ENCODE measurements at places on chromosomes 1 and 21.

DNA sequence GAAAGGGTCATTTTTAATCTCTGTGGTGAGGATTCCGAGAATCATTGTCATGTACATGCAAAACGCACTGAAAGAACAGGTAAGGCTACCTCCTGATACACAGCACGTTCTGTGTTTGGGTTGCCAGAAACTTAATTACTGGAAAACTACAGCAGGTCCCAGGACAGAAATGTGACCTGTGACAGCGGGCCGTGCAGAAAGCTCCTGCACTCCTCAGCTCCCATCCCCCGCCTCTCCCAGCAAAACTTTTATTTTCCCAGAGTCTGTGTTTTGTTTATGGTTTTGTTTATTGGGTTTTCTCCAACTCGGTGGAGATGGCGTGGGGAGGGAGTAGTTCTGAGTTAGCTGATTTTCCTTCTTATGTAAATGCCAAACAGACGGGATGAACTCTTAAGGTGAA lies 44.7 kb downstream of the SLC44A3 start:
- no peak for DNase-seq

DNA sequence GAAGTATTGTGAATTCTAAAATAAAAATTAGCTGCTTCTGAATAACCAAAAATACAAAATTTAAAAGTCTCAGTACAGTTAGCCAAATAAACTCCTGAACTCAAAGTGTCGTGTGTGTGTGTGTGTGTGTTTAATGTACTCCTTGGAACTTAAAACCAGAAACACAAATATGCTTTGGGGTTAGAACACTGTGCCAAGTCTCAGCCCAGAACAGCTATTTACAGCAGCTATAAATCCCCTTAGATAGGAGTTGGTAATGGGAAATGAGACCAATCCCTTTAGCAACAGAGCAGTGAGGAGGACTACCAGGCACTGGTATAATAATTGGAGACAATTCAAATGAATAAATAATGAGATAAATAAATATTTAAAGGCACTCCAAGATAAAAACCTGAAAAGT lies 83.1 kb downstream of the PATJ start:
- no peak for DNase-seq

DNA sequence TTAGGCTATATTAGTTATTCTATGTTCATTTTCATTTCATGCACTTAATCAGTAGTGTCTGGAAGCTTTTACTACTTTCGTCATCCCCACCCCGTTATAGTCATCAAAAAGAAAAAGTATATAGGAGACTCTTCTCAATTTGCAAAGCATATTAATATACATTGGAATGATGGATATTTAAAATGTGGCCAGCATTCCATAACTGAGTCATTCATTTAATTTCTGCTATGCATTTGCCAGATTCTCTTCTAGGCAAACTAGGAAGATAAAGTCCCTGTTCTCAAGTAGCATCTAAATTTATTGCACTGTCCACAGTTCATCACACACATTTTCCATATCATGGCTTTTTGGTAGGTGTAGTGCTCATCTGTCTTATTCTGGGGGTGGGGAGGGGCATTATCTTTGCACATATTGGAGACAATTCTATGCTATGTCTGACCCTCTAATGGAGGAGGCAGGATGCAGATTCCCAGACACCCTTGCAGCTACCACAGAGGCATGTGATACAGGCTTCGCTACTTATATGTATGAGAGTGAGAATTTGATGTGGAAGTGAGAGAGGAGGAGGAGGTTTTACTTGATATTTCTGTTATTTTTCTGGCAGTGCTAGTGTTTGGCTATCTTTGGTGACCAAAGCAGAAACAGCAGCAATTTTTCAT lies 125.8 kb downstream of the CTH start:
- DNase-seq: no peak

DNA sequence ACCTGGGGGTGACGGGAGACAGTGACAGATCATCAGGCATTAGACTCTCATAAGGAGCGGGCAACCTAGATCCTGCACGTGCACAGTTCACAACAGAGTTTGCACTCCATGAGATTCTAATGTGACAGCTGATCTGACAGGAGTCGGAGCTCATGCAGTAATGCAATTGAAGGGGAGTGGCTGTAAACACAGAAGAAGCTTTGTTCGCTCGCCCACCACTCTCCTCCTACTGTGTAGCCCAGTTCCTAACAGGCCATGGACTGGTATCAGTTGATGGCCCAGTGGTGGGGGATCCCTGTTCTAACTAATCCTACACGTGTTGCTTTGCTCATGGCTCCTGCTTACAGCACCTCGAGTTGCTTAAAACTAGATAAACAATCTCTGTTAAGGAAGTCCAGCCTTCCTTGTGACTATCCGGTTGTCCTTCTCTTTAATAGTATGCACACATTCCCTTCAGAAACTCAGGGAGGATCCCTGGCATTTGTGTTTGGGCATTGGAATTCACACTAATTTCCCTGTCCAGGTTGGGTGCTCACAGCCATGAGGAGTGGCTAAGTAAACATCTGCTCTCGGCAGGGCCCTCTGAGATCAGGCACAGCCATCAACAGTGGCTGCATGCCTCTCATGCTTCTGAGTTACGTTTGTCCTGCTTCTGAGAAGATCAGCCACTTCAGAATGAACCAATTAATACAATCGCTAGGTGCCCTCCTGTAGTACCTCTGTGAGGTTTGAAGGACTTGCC lies 21.1 kb upstream of the F3 start:
- no peak for DNase-seq

- DNase-seq: no peak
Observed at GRCh38 chr1:161073474-161074121, 3.9 kb upstream of the ARHGAP30 start.

DNA sequence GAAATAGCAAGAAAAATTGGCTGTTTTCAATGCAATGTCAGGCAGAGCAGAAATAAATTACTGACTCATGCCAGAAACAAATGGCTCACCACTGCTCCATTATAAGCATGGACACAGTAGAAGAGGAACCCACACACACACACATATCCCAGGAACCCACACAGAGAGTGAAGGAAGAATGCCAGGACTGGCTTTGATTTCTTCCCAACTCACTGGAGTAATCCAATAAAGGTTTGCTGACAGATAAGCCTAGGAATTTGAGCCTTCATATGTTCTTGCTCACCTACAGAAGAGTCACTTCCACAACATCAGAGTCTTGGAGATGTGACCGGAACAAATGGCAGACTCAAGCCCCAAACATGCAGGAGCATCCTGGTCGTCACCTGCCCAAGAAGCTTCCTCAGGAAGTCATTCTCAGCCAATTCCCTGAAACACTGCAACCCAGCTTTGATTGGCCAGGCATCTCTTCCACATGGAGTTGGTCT lies 2.2 kb downstream of the SH3BP5L start:
- no peak for DNase-seq

DNA sequence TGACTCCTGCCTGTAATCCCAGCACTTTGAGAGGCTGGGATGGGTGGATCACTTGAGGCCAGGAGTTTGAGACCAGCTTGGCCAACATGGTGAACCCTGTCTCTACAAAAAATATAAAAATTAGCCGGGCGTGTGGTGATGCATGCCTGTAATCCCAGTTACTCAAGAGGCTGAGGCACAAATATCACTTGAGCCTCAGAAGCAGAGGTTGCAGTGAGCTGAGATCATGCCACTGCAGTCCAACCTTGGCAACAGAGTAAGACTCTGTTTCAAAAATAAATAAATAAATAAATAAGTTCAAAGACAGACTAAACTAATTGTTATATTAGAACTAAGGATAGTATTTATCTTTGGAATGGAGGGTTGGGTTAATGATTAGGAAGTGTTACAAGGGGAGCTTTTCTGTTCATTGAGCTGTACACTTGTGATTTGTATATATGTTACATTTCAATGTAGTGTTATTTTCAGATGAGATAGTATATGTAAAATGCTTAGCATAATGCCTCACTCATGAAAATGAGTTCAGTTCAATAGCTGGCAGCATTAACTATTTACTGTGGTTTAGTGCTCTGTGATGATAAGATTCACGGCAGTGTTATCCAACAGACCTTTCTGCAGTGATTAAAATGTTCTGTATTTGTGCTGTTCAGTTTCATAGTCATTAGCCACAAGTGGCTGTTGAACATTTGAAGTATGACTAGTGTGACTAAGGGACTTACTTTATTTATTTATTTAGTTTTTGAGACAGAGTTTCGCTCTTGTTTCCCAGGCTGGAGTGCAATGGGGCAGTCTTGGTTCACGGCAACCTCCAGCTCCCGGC lies 47.7 kb downstream of the OSBPL9 start:
- no peak for DNase-seq

DNA sequence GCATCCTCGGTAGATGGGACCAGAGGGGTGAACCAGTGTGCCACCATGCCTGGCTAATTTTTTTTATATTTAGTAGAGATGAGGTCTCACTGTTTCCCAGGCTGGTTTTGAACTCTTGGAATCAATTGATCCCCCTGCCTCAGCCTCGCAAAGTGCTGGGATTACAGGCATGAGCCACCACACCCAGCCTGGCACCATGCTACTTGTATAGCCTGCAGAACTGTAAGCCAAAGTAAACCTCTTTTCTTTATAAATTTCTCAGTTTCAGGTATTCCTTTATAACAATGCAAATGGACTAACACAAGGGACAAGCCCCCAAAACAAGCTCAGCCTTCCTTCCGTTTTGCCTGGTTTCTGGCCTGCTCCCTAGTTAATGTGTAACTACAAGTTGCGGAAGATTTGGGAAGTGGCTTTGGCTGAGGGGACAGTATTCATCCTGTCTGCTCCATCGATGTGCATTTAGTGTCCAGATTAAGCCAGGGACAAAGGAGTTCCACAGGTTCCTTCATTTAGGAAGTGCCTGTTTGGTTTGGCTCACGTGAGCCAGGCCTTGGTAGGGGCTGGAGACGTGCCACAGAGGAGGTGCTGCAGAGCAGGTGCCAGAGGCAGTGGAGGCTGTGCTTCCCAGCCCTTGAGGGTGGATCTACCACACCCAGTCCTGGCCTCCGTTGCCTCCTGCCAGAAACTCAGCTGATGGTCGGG lies 4.4 kb downstream of the AVPR1B start:
- no peak for DNase-seq

DNA sequence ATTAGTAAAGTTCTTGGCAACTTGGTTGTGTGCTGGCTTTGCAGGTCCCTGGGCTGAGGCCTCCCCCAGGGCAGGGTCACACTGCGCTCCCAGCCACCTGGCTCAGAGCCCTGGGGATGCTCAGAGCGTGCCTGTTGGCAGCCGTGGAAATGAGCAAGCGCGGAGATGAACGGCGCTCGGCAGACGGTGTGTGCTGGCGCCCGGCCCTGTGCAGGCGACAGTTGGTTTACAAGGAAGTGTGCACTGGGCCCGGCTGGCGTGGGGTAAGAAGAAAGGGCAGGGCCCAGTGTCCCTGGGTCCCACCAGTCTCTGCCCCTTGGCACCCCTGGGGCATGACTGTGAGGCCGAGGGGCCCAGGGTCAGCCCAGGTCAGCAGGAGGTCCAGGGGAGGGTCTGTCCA lies 25.7 kb upstream of the PEX10 start:
- no peak for DNase-seq

DNA sequence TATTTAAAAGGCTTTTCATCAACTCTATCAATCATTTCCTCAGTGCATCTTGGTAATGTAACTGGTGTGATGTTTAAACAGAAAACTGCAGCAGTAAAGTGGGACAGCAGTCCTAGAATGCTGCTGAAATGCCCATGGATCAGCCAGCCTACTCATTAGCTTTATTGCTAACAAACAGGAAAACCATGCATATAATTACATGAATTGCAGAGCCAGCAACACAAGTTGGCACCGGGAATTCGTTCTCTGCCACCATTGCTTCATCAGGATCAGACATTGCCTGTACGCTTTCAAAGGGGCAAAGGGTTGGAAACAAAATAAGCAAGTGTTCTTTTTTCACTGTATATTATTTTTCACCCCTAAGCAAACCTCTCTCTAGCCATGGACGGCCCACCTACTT lies 276.2 kb upstream of the LRRC7 start:
- no peak for DNase-seq

GRCh38 chr1:174940646-174941175 lies 59.0 kb upstream of the CACYBP start:
- DNase-seq: no peak

GRCh38 chr1:234963904-234964702 lies 164.5 kb downstream of the TOMM20 start:
- DNase-seq: no peak

DNA sequence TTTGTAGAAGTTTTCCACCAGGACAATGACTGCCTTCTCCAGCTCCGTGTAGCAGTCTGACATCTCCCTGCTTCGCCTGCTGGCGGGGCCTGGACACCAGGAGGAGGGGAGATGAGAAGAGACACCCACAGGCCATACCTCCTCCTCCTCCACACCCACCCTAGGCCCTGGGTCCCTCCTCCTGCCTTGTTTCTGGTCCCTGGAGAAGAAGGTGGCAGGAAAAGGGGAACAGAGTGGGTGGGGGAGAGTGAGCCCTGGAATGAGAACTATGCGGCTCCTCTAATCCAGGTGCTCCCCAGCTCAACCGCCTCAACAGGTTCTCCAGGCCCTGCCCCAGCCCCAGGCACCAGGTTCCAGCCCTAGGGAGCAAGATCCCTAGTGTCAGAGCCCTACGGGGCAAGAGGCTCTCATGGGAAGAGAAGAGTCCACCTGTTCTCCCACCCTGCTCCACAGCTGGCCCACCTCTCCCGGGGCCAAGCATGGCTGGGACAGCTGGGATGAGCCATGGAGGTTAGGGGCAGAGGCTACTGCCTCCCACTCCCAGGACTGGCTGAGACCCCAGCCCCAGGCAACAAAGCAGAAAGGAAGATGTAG lies 4.8 kb downstream of the S100A16 start:
- DNase-seq: peak; percentile 34

DNA sequence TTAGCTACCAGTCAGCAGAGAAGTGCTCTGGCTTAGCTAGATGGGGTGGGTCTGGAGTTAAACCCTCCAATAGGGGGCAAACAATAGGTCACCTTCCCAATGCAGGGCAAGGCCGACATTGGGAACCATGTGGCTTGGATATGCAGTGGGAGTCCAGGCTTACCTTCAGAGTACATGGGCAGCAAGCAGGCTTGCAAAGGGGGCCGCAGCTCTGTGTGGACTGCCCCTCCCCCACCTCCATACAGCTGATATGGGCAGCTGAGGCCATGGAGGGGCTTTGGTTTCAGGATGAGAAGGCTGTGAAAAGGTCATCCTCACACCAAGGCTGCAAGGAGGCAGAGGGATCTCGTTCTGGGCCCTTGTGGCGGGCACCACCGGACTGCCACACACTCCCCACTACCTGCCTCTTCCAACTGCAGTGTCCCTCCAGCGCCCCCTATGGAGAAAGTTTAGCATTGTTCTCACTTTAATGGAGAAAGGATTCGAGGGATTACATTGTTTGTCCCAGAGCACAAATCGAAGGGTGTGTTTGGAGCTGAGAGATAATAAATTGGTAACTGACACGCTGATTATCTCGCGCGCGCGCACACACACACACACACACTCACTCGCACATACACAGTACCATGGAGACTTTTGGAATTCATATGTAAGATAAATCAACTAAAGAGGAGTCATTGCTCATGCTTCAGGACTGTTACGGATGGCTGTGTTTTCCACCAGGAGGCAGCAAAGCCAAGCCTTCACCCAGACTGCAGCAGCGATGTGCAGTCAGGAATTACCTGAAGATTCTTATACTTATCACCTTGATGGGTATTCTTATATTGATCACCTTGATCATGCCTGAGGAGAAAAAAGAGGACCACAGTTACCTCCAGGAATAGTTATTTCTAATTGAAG lies 7.0 kb upstream of the SMCP start:
- peak; percentile 52 for DNase-seq
